ENCODE measurements at places on chromosomes 5 and 9. TPM values are rescaled to one million over a fixed set of nuclear protein-coding genes. Genes with fewer than 3 reads are reported as not detected.
A peak's percentile ranks its signal among the peaks of the same experiment; 100 is the strongest.

GRCh38 chr5:73337586-73338255 lies 110.9 kb downstream of the FOXD1 start:
- no peak for DNase-seq

- DNase-seq = no peak
Observed at GRCh38 chr5:109614301-109614700, 75.4 kb upstream of the MAN2A1 start.

BARHL1 gene
- total RNA-seq = not detected

DNA sequence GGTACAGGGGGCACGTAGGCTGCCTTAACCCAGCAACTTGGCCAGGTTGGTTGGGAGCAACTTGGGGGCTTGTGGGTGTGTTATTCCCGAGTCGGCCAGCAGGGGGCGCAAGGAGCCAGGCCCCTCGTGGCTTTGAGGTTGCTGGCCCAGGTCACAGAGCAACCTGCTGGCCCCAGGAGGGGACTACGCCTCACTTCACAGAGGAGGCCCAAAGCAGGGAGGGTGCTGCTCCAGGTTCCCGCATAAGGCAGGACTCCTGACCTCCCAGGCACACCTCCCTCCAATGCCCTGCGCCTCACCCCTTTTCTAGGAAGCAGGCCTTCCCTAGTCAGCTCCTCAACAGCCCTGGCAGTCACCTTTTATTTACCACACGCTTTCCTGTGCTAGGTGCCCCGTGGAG lies 18.1 kb downstream of the KYAT1 start:
- DNase-seq = peak; percentile 91

DBH gene
- total RNA-seq = not detected

GRCh38 chr5:62948301-62948700 lies 369.7 kb downstream of the LRRC70 start:
- DNase-seq = no peak

GRCh38 chr5:111513131-111513520 lies 791 bp upstream of the STARD4 start:
- DNase-seq = peak; percentile 76

- no peak for DNase-seq
Observed at GRCh38 chr9:77975036-77975435, 56.6 kb downstream of the GNAQ start.

- DNase-seq = no peak
Observed at GRCh38 chr5:165143741-165144140, 1638.3 kb downstream of the MAT2B start.

DNA sequence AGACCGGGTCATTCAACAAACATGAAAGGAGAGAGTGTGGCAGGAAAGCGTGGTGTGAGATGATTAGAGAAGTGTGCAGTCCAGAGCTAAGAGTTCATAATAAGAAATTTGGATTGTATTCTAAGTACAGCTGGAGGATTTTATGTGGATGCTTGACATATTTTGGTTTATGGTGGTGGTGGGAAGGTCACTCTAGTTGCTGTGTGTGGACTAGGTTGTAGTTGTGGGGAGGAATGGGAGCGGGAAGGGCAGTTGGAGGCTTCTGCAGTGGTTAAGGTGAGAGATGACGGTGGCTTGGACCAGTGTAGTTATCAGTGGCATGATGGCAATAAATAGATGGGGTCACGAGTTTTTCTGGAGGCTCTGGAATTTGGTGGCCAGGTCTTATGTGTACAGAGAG lies 45.7 kb upstream of the GPR151 start:
- no peak for DNase-seq

DNA sequence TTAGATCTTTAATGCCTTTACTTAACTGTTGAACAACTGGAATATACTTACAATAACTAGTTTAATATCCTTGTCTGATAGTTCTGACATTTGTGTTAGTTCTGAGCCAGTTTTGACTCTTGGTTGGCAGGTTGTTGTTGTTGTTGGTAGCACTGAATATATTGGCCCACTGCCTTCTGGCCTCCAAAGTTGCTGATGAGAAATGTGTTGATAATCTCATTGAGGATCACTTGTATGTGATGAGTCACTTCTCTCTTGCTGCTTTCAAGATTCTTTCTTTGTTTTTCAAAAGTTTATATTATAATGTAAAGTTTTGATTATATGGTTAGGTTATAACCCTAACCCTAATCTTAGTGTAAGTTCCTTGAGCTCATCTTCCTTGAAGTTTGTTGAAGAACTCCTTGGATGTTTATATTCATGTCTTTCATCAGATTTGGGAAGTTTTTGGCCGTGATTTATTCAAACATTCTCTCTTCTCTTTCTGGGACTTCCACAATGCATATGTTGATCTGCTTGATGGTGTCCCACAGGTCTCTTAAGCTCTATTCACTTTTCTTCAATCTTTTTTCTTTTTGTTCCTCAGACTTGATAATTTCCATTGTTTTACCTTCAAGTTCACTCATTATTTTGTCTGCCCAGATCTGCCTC lies 149.7 kb downstream of the FGF18 start:
- no peak for DNase-seq

GRCh38 chr9:6183227-6183551 lies 32.4 kb upstream of the IL33 start:
- DNase-seq = no peak

- DNase-seq = no peak
Observed at GRCh38 chr9:28970241-28970654, 1397.0 kb upstream of the C9orf72 start.

SPOCK1 gene
- not detected for total RNA-seq

DNA sequence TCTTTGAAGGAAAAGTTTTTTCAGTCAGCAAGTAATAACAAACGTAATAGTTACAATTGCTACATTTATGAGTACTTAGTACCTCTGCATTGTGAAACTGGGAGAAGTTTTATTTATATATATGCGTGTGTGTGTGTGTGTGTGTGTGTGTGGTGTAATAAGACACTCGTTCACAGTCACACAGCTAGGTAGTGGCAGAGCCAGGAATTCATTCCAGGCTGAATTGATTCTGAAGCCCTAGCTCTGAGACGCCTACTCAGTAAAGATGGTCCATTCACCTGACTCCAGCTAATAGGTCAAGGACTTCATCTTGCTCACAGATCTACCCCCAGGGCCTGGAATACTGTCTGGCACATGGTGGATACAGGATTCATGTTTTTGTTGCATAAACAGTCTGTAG lies 13.6 kb upstream of the CAST start:
- DNase-seq = no peak

- DNase-seq = no peak
Observed at GRCh38 chr5:57745029-57745428, 262.4 kb upstream of the ACTBL2 start.

Measured in activated CD4-positive, alpha-beta memory T cell treated with anti-CD3 and anti-CD28 coated beads for 36 hours (primary cell).